Stimulated activated CD4-positive, alpha-beta T cell treated with anti-CD3 and anti-CD28 coated beads, TNF-alpha, amount 100 ng/mL, for 4 hours (primary cell): ENCODE measurements at places on chromosomes 4 and X.

- no peak for DNase-seq
Observed at GRCh38 chrX:119757979-119758730, at the start of gene SOWAHD. Gene SOWAHD, plus strand, starts transcription at chrX:119758588. Its CDS starts 80 bp downstream, at chrX:119758668.

DNA sequence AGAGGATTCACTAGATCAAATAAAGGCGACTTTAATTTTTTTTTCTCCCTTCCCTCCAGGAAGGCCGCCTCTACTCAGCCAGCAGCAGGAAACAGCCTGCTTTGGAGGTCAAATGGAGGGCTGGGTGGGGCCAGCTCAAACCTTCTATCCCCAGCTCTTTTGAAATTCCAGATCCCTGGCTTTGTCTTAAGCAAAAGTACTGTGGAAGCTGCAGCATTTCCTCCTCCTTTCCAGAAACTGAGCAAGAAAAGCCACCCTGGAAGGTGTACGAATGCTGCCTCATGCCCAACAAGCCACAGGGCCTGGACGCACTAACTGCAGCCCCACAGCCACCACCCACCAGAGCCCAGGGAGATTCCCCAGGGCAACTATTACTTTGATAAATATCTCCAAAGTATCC, 55.1 kb upstream of the ZCCHC13 start:
- no peak for DNase-seq

DNA sequence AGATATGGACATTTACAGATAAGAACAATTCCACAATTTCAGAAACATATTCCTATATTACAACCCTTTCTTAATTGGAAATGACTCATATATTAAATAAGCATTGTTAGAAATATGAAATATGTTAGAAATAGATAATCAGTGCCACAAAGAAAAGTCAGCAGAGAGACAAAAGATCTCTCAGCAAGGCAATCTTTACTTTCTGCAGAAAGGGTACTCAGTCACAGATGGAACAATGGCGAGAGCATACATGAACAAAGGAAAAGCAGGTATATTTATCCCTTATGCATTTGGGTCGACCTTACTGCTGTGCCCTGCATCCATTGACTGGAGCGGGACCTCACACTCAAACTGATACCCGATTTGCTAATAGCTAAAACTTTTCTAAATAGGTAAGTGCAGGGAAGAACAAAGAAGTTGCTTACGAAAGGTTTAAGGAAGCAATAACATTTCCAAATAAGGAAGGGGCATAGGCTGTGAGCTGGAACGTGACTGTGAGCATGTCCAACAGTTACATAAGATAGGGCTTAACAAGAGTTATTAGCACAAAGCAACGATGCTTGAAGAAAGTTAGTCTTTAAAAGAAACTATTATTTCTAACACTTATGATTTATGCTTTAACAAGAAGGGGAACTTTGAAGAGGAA, 40.8 kb downstream of the MGARP start:
- no peak for DNase-seq

DNA sequence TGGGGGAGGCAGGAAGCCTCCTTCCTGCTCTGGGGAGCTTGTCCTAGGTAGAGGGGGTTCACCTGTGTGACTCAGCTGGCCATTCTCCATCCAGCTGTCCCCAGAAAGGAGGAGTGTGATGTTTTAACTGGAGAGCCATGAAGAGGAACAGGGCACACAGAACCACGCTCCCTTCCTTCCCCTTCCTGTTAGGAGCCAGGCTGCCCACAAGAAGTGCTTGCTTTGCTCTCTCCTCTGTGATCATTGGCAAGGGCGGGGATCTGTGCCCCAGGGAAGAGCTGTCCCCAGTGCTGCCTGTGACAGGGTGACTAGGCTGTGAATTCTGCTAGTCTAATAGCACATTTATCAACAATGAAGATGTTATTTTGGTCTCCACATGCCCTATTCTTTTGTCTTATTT, 169.6 kb upstream of the GATB start:
- DNase-seq: no peak

DNA sequence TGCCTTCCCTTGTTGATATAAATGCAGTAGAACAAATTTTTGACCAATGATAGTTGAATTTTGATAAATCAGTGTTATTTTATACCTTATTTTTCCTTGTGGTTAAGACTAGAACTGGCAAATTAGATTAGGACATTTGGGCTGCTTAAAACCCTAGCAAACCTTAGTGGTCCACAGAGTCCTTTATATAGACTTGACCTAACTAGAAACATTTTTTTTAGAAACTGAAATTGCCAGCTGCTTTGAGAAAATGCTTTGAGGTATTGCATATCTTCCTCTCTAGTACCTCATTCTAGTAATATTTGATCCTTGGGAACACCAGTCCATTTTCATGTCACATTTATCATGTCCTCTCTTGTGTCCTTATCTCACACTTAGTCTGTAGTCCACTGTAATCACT, 580.3 kb downstream of the FSTL5 start:
- DNase-seq: no peak
